ENCODE measurements at places on chromosomes 7 and 10. TPM values are rescaled to one million over a fixed set of nuclear protein-coding genes. Genes with fewer than 3 reads are reported as not detected.

- DNase-seq = no peak
These were observed 624.7 kb upstream of the IGFBP3 start for GRCh38 chr7:46545790-46546189.

GRCh38 chr7:151642746-151643145 is 123.1 kb upstream of the RHEB start:
- DNase-seq = no peak

GRCh38 chr10:110448682-110449418 is 48.9 kb upstream of the DUSP5 start:
- DNase-seq = no peak

The MYPN gene
- not detected for total RNA-seq
